ENCODE measurements at places on chromosomes 16 and 17.

- DNase-seq = no peak
Measured at GRCh38 chr17:70938336-70938735, 769.0 kb downstream of the KCNJ2 start.

GRCh38 chr16:73047536-73048291, at the start of gene ZFHX3:
ZFHX3 (minus strand) TSS chr16:73048128; CDS start chr16:72960145, 87,983 bp downstream.
- peak; percentile 83 for DNase-seq

DNA sequence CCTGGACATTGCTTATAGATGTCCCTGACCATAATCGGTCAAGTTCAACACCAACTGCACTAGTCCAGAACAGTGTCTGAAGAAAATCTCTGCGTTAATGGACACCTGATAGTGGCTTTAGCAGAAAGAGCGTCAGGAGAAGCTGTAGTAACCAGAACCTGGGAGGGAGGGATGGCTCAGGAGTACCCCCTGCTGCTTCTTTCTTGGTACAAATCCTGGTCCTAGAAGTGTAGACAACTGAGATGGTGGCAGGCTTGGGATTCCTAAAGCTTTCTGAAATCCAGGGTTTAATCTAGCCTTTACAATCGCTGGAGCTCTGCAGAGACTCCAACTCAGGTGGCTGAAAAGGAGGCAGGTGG, 5.4 kb downstream of the MAP3K14 start:
- DNase-seq = no peak

DNA sequence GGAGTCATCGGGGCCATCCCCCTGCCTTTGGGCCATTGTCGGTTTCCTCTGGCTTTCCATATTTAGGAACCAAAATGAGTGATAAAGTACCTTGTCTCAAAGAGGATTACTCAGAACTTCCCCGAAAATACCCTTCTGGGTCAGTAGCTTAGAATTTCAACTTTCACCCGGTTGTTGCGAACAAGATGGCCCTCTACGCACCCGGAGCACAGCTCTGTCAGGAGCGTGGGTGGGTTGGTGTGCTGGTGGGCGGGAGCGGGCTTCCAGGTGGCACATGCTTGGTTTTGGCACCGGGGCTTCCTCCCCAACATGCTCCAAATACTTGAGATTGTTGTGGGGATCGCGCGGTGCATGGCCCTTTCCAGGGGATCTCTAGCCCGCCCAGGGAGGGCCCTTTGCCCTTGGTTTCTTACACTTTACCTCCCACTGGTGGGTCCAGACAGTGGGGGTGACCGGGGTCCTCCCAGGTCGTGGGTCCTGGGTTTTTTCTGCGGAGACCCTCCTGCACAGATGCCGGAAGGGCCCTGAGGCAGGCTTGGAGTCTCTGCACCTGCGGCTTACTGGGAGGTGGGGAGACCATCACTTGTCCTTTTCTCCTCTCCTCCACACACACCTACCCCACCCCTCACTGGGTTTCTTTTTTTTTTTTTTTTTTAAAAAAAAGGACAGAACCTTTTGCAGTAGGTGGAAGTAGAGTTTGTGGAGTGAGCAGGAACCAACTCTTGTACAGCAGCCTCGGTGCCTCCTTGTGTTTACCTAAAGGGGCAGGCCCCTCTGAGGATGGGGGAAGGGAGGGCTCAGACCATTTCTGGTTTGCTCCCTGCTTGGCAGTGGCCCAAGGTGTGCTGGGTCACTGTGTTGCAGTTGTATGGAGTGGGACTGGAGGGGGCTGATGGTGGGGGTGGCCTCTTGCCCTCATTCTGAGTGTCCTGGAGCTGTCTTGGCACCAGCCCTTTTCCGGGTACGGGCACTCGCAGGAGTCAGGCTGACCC, 142.1 kb downstream of the SEC14L1 start:
- DNase-seq = no peak

DNA sequence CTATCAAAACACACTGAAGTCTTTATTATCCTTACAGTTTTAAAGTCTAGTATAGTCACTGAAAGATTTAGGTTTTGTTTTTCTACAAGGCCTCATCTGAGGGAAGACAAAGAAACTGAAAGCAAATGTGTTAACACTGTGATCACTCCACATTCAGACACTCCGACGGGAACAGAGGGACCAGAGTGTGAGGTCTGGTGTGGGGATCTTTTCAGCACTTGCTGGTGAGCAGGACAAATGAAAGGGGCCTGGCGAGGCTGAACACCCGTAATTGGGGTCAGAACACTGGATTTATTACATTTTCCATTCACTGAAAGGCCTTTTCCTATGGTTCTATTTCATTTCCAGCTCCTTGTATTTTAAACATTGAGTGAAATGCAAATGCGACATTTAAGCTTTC, 910.5 kb downstream of the CDH11 start:
- DNase-seq = peak; percentile 13

DNA sequence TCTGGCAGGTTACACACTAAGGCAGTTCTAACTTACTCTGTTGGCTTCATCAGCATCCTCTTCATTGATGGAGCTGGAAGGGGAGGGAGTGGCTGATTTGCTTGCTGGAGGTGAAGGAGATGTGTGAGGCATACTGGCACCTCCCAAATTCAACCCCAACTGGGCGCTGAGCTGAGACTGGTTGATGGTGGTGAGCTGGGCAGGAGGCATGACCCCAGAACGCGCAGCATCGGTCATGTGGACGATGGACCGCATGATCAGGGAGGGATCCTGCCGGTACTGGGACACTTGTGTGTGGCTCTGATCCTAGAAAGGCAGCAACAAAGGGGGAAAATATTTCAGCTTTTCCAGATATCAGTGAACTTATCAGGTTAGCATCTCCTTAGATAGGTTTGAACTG, 96.7 kb downstream of the TOX3 start:
- DNase-seq = no peak

DNA sequence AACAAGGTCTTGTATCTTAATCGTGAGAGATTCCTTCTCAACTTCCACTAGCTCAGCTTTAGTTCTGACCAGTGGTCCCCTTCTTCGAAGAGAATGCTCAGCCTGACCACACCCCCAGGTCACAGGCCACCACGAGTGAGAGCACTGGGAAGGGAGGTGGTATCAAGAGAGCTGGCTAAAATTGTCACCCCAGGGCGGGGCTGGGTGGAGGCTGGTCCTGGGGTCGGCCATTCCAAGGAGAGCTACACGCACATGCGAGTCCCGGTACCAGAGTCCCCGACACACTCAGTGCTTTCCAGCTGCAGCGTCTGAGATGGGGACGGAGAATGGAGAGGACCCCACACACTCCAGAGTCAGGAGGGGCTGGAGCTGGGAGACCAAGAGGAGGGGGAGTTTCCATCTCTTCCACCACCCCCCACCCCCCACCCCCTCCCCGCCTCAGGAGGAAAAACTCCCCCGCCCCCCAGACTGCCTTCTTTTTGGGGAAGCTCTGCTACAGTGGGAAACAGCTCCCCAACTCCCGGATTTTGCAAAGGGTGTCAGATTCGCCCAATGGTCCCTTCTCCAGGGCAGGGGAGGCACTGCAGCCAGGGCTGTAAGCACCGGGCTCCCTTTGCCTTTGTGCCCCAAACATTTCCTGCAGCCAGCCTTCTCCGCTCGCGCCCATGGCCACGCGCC, 1.6 kb downstream of the C1QL1 start:
- no peak for DNase-seq

DNA sequence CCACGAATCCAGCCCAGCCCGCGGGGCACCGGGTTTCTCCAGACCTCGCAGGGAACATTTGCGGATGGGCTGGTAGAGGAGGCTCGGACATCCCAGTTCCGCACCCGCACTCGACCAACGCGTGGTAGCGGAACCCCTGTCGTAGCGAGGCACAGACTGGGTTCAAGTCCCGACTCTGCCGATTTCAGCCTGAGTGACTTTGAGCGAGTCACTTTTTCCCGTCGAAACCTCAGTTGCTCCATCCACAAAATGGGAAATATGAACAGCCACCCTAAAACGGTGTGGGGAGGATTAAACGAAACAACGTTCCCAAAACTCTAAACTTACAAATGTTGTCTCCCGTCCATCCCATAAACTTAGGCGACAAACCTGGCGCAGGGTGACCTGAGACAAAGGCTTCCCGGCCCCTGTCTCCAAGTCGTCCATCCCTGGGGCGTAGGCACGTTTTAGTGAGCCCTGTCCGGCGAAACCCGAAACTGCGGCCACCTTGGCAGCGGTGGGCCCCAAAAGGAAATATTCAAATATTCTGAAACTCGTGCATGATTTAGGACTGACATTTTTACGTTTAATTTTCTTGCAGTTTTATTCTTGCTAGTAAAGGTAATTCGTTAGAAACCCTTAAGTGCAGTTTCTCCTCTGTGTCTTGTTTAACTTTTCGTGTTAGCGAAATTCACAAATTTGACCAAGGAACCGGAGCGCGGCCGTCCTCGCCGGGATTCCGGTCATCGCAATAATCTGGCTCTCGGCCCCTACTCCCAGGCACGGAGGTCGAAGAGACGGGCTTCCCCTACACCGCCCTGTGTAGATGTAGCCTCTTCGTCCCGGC, 1.9 kb upstream of the MLLT6 start:
- no peak for DNase-seq

GRCh38 chr17:80082403-80083135, 18.8 kb upstream of the GAA start:
- DNase-seq = peak; percentile 67

- no peak for DNase-seq
Measured at GRCh38 chr17:75019146-75019545, 6.7 kb downstream of the MRPL58 start.

DNA sequence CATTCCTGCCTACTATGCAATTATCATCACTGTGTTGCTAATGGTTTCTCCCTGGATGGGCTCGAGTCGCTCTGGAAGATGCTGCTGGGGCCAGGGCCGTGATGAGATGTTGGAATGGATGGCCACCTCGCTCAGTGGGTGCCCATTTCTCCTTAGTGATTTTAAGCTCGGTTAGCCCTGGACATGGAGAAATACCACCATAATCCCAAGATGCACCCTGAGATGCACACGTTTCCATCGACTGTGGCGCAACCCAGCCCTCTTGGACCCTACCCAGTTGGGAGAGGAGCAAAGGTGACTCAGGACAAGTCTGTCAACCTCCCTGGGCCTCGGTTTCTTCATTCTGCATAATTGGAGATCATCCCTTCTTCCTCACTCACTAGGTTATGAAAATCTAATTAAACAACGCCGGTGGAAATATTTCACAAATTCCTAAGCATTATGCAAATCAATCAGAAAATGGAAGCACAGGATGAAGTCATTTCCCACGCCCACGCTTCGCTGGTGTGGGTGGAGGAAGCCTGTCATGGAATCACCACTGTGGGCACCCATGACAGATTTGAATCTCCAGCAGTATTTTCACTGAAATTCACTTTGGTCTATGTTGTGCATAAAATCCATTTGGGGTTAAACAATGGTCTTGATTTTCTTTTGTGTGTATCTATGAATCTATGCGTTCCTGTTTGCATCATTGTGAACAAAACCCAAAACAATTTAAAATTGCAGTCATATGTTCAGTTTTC, 195.2 kb downstream of the AXIN2 start:
- no peak for DNase-seq

GRCh38 chr16:998211-998610, 16.6 kb downstream of the SOX8 start:
- no peak for DNase-seq

DNA sequence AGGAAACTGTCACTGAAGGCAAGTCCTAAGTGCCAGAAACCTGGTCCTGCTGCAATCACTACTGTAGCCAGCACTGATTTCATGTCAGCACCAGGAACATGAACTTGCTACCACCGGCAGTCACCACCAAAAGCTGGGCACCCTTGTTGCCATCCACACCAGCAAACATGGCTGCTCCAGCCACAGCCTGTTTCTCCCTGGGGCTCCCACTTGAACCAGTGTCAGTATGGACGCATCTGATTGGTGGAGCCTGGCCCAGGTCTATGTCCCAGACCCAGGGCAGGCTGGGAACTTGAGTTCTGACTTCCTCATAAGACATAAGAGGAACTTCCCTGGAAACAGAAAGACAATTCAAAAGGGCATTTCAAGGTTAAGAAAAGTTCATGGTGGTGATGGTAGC, 56.5 kb downstream of the COPRS start:
- no peak for DNase-seq

DNA sequence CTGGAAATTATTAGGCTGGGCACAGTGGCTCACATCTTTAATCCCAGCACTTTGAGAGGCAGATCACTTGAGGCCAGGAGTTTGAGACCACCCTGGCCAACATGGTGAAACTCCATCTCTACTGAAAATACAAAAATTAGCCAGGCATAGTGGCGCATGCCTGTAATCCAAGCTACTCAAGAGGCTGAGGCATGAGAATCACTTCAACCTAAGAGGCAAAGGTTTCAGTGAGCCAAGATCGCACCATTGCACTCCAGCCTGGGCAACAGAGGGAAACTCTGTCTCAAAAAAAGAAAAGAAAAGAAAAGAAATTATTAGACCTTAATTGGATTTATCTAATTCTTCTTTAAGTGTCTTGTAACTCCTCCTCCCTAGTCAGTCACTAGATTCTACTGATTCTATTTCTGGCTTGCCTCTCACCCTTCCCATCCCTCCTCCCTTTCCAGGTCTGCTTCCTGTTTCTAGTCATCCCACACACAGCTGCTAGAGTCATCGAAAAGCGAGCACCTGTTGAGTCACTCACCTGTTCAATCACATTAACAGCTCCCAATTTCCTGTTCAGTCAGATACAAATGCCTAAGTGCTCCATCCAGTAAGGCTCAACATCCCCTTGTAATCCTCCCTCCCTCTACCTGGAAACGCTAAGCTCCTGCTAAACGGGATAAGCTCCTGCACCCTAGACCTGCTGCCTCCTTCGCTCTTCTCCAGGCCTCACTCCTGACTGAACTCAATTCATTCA, 34.6 kb downstream of the ERN1 start:
- no peak for DNase-seq

DNA sequence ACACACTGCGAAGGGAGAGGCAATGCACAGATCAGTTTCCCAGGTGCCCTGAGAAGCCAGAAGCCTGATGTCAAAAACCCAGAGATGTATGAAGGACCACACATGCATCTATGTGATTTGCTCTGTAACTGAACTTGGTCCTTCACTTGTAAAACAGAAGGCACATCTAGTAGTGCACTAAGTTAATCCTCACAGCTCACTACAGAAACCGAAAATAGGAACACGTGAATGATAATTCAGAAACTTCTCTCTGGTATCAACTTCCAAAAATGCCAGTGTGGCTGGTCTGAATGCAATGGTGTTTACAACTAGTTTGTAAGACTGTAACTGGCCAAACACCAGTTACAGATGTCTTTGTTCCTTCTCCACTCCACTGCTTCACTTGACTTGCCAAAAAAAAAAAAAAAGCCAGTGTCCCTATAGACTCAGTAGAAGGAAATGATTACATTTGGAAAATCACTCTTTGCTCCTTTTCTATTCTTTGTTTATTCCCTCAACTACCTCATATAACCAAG, 11.3 kb downstream of the ANKRD40 start:
- no peak for DNase-seq

DNA sequence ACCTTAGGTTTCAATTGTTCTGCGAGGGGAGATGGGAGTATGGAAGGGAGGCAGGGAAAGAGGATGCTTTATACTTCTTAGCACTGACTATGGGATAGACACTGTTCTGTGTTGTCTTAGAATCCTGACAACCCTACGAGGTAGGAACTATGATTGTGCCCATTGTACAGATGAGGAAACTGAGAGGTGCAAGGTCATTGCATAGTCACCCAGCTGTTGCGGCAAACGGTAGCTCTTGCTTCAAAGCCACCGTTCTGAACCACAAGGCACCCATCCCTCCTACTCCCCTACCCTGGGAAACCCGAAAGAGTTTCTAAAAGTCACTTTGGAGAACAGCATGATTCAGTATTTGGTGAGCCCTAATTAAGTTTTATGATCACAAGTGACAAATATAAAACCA, 7.5 kb downstream of the CCDC40 start:
- no peak for DNase-seq

GRCh38 chr17:21303441-21304065, 19.0 kb downstream of the MAP2K3 start:
- DNase-seq = no peak

Measured in fibroblast of skin of back (primary cell).